ENCODE measurements at places on chromosomes 3 and 15. TPM values are rescaled to one million over a fixed set of nuclear protein-coding genes. Genes with fewer than 3 reads are reported as not detected.

RARRES1 gene
- total RNA-seq, result 9.2 TPM

ASB14 gene
- total RNA-seq, result not detected

TMEM89 gene
- not detected for total RNA-seq

NR1I2 gene
- not detected for total RNA-seq

SLC51A gene
- total RNA-seq, result not detected

DMXL2 gene
- 21.2 TPM for total RNA-seq

CELSR3 gene
- 3.8 TPM for total RNA-seq

IL17RD gene
- total RNA-seq, result 1.2 TPM

OR5K2 gene
- not detected for total RNA-seq

MYO5C gene
- 7.4 TPM for total RNA-seq

SAMMSON gene
- not detected for total RNA-seq

HTR3C gene
- not detected for total RNA-seq

PTX3 gene
- 0.99 TPM for total RNA-seq

TICRR gene
- total RNA-seq, result 10.1 TPM

SKOR1 gene
- total RNA-seq, result not detected

EFCAB12 gene
- 1.2 TPM for total RNA-seq

KCNAB1 gene
- not detected for total RNA-seq

GP5 gene
- 0.02 TPM for total RNA-seq

BAHD1 gene
- total RNA-seq, result 11.2 TPM

MFAP1 gene
- total RNA-seq, result 26.4 TPM

CASR gene
- not detected for total RNA-seq

CLEC3B gene
- total RNA-seq, result not detected

Data from A549 treated with dexamethasone at 1 μM for 4 hours (cell line).